ENCODE measurements at places on chromosomes 7 and 10.

GRCh38 chr7:76278540-76278939 lies 23.9 kb upstream of the HSPB1 start:
- no peak for DNase-seq

- DNase-seq = no peak
Measured at GRCh38 chr7:66731986-66732385, 8.5 kb upstream of the RABGEF1 start.

DNA sequence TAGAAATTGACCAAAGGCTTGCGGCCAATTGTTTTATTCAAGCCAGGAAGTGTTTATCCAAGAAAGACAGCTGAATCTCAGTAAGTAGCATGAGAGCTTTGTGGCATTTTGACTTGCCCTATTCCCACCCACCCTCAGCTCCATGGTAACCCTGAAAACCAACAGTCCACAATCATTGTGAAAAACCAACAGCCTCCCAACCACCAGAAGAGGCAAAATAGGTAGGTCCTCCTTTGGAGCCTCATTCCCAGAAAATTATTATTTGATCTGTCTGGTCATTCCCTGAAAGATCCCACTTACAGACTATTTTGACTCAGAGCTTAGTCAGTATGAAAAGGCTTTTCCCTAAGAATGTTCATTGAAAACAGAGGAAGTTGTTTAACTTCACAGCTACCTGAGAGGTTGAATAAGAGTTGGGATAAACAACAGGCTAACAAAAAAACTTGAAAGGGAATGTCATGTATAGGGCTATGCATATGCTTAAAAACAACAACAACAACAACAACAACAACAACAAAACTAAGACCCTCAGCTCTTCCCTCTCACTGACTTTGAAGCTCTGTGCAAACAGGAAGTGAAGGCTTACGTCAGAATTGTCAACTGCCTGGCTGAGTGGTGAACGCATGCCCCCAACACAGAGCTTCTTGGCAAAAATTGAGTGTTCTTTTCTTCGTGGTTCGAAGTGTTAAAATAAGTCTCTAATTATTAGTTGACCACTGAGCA lies 11.2 kb downstream of the KPNA7 start:
- no peak for DNase-seq

- DNase-seq = no peak
Measured at GRCh38 chr10:44960088-44960460, 472 bp downstream of the RASSF4 start.

- DNase-seq = no peak
Measured at GRCh38 chr7:53420550-53420949, 385.1 kb downstream of the POM121L12 start.

DNA sequence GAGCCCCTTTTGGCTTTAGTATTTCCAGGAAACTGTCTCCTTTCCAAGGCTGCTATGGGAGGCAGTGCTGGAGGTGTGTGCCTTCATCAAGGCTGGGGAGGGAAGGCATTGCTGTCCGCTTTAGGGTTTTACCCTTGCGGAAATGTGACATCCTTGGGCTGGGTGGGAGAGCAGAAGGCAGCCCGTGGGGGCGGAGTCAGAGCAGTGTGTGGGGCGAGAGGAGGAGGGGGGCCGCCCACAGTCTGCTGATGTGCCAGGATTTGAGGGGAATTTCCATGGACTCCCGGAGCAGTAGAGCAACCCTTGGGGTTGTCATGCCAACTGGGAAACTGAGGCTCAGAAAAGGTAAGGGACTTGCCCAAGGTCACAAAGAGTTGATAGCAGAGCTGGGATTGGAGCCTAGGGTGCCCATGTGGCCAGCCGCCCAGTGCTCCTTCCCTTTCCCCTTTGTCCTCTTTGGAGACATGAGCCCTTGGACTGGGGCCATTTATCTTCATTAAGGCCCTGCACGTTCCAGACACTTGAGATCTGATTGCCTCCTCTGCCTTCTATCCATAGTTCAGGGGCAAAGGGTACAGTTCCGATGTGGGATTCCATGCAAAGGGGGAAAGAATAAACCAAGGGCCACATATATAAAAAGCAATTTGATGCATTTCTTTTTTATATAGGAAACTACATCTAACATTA lies 22.2 kb downstream of the TSPAN15 start:
- DNase-seq = no peak

DNA sequence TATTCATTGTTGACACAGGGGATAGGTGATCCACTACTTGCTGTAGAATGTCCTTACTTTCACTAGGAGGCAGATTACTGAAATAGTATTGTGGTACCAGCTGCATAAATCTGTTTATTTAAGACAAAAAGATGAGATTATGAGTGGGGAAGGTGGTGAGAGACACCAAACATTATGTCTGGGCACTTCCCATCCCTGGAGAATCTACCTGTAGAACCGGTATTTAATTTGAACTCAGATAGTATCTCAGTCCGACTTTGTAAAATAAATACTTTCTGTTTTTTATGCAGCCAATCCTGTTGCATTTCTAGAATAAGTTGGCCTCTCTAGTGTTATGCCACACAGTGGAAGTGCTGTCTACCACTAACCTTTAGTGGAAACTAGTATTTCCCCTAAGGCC lies 13.4 kb downstream of the BCCIP start:
- no peak for DNase-seq

DNA sequence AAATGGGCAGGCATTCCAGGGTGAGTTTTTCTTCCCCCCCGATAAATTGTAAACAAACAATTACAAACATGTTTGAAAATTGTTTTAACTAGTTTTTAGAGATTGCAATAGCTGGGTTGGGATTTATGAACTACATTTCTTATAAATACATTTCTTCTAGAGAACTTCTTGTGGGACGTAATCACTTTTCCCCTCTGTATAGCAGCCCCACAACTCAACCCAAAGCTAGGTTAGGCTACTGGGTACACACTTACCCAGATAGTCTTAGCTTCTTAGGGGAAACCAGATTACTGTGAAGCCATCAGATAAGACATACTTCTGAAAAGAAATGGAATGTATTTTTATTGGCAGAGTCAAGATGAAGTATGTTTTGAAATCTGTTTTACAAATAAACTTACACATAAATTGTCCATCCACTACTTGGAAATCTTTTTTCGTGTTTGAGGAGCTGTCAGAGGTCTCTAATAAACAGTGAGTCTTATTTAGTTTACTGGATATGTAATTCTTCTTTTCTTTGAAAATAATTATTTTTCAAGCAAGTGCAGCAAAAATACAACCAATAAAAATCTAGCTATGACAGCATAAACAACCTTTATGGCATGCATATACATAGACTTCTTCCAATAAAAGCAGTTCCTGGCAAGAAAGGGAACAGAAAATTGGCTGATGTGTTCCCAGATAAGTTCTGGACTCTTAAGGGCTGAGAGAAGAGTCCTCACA lies 8.0 kb upstream of the GLRX3 start:
- no peak for DNase-seq

- DNase-seq = no peak
Measured at GRCh38 chr7:129644634-129645230, 33.2 kb downstream of the NRF1 start.

DNA sequence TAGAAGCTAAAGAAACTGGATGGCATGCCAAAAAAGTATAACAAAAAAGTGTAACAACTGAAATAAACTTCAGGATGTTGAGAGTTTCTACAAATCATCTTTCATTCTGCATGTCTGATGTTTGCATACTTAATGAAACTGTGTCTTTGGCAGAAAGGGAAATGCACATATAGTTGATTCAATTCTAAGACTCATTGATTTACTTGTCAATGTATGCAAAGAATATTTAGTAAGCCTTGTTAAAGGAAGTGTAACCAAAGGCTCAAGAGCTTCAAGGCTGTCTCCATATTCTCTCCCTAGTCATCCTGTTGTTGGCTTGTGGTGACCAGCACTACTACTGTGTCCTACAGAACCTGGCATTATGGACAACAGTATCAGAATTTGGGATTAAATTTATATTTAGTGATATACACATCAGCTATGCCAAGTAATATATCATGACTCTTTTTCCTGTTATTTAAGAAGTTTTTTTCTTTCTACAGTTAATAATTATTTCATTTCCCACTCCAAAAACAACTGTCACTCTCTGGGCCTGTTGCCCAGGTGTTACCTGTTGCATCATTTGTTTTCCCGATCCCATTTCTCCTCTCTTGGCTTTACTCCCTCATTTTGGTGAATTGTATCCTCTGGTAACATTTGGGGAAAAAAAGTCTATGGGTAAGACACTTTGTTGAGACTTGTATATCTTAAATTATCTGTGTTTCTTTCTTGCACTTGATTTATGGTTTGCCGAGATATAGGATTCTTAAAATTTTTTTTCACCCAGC lies 226.6 kb upstream of the BMPER start:
- DNase-seq = no peak

DNA sequence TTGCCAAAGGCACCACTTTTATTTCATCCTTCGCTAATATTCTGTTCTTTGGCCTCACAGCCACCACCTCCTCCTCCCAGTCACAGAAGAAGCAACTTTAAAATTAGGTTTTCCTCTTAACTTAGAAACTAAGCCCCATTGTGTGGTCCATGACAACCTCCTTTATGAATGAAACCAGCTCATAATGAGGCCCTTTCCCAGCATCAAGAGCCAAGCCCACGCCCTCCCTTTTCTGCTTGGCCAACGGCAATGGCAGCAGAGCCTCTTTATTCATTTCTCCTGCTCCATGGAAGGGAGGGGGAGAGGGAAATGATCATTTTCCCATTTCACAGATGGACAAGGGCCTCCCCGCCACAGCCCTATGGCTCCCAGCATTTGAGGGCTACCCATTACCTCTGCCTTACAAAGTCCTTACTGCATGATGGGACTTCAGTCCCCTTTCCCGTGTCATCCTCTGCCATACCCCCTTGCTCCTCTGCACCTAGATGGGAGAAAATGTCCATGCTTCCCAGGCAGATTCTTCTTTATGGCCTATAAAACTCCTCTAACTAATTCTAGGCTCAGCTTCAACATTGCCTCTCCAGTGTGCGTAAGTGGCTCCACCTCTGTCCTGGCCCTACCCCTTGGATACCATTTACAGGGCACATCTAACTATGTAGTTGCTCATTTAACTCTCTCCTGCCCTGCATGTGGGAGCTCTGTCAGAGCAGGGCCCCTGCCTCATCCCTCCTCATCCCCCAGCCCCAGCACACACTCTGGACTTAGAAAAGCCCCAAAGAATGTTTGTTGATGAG lies 475.5 kb downstream of the RPS24 start:
- DNase-seq = no peak

DNA sequence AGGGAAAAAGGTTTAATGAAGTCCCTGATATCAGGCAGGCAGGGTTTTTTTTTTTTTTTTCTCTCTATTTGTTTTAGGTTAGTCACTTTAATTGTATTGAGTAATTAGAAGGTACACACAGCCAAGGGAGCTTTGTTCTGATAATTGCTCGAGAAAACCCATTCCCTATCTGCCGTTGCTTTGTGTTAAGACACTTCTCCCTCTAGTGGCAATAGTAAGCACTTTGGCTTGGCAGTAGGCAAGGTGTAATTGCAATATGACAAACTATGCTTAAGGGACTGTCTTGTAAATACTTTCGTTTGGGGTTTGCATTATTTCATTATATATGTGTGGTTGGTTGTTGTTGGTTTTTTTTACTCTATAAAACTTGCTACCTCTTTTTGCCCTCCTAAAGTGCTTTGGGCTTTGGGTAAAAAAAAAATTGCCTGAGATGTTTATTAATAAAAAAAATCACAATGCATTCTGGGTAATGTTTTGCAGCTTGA lies 113.4 kb downstream of the BTRC start:
- no peak for DNase-seq

GRCh38 chr10:101840741-101841453 lies 2.7 kb downstream of the KCNIP2 start:
- peak; percentile 73 for DNase-seq

DNA sequence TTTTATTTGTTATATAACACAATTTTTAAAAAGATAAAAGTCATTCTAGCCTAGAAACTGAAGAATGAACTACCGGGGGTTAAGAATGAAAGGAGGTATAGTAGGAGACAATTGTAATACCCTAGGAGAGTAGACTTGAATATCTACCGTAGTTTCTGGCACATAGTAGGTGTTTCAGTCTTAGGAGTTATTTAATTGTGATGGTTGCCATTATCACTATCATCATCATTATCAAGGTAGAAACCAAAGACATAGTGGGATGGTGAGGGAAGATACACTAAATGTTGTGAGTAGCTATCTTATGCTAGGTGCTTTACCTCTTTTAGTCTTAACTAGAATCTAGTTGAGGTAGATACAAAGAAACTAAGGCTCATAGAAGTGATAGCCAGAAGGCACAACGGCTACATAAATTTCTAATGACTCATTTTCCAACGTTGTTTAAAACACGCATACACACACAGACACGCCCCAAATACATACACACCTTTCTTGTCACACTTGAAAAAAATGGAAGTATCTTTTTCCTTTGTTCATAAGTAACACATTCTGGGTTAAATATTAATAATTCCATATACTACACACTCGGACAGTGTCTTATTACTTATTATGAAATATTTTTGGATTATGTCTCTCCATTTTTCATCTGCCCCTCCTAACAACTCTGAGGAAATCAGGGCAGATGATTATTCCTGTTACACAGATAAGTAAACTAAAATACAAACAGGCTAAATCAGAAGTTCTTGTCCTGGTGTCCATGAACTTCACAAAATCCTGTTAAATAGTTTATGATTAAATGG lies 2.0 kb upstream of the ANLN start:
- DNase-seq = no peak

DNA sequence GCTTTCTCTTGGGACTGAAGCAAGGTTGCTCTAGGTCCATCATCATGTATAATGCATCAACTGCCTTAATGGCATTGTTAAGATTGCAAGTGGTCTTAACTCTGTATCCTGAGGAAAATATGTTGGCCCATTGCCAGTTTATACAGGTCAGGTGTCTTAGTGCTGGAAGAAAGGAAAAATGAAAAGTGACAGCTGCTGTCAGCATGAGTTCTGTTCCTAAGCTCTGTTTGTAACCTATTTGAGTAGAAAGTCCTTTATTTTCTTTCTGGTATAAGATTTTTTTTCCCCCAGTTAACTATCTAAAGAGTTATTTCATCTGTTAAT lies 127.2 kb downstream of the SRI start:
- DNase-seq = no peak

DNA sequence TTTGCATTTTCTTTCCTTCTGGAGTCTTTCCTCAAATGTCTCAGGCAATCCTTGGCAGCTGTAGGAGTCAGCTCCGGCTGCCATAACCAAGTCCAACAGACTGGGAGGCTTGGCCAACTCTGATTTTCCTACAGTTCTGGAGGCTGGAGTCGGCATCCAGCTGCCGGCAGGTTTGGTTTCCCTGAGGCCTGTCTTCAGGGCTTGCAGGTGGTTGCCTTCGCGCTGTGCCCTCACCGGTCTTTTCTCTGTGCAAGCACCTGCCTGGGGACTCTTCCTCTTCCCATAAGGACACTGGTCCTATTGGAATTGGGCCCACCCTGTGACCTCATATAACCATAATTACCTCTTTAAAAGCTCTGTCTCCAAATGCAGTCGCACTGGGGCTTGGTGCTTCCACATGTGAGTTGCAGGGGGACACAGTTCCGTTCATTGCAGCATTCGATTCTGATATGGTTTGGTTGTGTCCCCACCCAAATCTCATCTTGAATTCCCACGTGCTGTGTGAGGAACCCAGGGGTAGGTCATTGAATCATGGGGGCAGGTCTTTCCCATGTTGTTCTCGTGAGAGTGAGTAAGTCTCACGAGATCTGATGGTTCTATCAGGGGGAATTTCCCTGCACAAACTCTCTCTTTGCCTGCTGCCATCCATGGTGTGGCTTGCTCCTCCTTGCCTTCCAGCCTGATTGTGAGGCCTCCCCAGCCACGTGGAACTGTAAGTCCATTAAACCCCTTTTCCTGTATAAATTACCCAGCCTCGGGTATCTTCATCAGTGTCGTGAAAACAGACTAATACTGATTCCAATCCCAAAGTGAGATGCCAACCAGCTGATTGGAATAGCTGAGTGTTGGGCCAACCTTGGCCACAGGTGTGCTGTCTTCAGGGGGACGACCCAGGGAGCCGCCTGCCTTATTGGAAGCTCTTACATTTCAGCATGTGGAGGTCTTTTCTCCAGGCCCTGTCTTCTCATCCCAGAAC lies 7.9 kb downstream of the GALNTL5 start:
- DNase-seq = no peak
